Choroid plexus epithelial cell (primary cell): ENCODE measurements at places on chromosomes 4 and X.
A peak's percentile ranks its signal among the peaks of the same experiment; 100 is the strongest.

GRCh38 chrX:66030505-66031317 lies 9.2 kb downstream of the VSIG4 start:
- DNase-seq, result peak; percentile 11

DNA sequence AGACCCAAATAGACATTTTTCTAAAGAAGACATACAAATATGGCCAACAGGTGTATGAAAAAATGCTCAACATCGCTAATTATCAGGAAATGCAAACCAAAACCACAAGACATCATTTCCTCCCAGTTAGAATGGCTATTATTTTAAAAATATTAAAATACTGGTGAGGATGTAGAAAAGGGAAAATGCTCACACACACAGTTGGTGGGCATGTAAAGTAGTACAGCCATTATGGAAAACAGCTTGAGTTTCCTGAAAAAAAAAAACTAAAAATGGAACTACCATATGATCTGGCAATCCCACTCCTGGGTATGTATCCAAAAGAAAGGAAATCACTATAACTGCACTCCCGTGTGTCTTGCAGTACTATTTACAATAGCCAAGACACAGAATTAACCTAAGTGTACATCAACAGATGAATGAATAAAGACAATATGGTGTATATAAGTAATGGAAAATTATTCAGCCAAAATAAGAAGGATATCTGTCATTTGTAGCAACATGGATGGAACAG lies 128.9 kb upstream of the DKK2 start:
- DNase-seq, result no peak

DNA sequence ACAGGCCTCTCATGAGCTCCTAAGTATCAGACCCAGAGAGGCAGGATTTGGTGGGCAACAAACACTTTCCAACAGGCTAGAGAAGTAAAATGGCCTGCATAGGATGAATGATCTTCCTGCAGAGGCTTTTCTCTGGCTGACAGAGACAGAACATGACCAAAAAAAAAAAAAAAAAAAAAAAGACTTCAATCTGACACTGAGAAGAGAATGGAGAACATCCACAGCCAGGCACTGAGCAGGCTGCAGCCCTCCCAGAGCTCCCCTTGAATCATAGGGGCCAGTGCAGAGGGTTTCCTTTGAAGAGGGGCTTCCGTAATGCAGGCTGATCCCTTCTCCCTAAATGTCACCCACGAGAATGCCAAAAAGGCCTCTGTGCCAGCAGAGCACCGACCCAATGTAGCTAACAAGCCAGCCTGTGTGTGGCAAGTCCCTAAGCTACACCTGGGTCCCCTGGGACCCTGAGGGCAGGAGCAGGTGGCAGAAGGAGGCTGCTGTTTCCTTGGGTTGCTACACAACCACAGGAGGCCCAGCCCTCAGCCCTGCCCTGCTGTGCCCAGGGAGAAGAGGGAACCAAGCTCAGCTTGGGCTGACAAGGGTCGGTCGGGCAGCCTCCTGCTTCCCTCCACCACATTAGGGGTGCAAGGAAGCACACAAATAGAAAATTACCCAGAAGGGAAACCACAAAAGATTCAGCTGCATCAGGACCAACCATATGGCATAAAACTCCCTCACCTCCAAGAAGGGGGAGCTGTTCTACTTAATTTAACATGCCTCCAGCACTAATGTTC lies 55.6 kb downstream of the MAP7D2 start:
- DNase-seq, result no peak

- DNase-seq, result peak; percentile 58
Observed at GRCh38 chrX:42776195-42776594, 1.8 kb downstream of the PPP1R2C start.

DNA sequence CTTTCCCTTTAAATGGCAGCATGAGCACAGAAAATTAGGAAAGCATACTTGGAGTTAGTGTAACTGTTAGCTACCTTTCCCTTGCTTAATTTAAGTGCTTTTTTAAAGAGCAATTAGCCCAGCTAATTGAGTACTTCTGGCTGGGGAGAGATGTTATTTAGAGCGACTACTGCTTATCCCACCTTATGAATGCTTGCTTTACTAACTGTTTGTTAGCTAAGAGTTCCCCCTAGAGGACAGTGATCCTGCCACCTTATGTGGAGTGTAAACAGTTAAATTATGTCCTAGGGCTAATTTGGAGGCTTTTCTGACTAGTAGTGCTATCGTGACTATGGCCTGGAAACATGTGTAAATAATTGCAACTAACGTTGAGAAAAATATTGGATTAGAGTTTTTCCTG lies 909.4 kb downstream of the FSTL5 start:
- no peak for DNase-seq

- no peak for DNase-seq
Observed at GRCh38 chr4:100069207-100069606, 119.1 kb upstream of the H2AZ1 start.

- DNase-seq, result peak; percentile 31
Observed at GRCh38 chrX:116204932-116205331, 34.4 kb downstream of the AGTR2 start.

DNA sequence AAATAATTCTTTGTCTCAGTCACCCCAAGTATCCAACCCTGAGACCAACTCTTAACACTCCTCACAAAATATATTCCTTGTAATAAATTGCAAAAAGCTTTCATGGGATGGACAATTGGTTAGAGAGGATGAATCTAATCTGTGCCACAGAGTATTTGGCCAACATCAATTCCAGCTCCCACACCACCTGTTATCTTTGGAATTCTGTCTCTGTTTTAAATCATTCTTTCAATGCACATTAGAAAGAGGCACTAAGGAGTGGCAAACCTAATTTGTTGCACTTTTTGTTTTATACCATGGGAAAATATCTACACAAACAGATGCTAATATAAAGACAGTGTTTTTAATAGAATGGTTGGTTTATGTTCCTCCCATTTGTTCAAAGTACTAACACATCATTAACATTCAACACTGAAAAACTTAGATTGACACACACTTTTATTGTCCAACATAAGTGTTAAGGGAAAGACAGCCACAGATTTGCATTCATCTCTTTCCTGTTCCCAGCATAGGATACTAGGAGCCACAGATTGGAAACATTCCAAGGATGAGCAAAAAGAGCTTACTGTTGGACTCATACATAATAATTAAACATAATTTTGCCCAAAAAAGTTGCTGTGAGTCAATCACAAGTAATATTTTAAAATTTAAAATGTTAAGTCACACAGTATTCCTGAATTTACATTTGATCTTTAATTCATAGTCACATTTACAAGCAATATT lies 116.4 kb downstream of the PPA2 start:
- no peak for DNase-seq

- no peak for DNase-seq
Observed at GRCh38 chrX:8244301-8244700, 73.2 kb upstream of the VCX2 start.

GRCh38 chr4:80592950-80593349 lies 257.4 kb downstream of the CFAP299 start:
- DNase-seq, result peak; percentile 2

- DNase-seq, result no peak
Observed at GRCh38 chr4:47391256-47391655, 72.2 kb downstream of the COMMD8 start.

DNA sequence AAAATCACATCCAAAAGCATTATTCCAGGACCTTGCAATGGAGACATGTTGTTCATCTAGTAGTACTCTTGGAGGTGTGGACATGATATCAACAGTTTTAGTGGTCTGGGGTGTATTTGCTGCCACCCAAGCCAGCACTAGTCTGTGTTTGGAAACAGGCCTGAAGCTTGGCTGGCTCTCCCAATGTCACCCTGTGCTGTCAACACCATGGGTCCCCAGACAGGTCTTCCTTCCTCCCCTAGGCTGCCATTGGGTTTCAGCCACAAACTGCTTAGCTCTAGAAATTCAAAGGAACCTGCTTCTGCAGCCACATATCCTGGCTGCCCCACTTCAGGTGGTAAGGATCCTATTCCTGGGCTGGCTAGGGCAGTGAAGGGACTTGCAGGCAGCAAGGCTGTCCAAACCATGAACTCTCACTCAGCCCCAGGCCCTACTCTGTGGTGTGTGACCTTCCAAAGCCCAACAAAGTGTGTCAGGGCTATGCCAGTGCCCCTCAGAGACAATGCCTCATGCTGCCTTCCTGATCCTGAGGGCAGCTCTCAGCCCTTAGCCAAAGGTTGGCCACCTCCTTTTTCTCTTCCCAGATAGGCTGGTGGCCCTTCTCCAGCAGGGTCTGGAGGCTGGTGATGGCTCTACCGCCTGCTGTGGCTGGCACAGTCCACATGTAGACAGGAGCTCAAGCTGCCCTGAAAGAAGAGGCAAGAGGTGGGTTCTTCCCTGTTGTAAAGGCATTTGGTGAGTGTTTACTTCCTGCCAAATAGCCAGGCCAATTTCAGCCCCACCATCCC lies 18.3 kb downstream of the AMER1 start:
- DNase-seq, result no peak

GRCh38 chrX:48919360-48919841 lies 577 bp upstream of the PIM2 start:
- peak; percentile 59 for DNase-seq

DNA sequence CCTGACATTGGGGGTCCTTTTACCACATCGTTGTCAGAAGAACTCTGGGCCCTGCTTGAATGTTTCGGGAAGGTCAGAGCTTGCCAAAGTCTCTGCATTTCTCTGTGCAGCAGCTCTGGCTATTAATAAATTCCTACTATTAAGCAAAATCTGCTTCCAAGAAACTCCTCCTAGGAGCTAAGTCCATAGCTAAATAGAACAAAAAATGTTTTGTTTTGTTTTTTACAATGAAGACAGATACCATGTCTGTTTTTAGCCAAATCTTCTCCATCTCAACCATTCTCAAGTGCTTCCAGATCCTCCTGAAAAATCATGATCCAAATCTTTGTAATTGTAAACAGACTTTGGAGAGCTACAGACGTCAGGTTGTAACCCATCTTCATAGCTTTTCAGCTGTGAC lies 161.6 kb downstream of the SPATA18 start:
- DNase-seq, result no peak

- DNase-seq, result no peak
Observed at GRCh38 chr4:69731847-69732246, 28.6 kb downstream of the SULT1B1 start.

- peak; percentile 95 for DNase-seq
Observed at GRCh38 chr4:185358959-185359358, 36.8 kb downstream of the LRP2BP start.

DNA sequence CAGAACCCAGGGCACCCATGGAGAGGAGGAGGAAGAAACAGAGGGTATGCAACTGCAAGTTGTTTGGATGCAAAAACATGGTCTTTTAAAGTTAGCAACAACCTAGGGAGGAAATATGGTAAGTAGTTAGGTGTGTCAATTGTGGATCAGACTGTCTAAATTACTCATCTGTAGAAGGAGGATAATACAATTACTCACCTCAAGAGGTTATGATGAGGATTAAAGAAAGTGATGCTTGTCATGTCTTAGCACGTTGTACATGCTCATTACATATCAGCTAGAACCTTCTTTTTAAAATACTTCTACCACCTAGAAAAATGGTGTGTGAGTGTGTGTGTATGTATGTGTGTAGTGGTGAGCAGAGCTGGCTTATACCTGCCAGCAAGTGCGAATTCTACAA lies 2.3 kb upstream of the C1QTNF7 start:
- DNase-seq, result no peak

DNA sequence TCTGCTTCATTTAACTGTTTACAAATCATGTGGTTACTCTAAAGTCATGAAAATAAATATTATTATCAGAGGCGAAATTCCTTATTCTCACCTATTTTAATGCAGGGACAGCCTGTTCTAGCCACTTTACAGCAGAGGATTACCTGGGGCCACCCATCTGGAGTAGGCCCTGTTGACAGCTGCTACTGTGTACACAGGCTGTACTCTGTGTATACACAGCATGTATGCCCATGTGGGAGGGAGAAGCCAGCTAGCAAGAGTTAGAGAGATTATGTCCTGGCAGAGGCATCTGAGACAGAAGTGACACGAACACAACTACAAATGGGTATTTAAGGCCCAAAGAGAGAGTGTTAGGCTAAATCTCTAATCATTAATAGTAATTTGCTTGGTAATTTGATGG lies 62.1 kb downstream of the GPRIN3 start:
- DNase-seq, result no peak

DNA sequence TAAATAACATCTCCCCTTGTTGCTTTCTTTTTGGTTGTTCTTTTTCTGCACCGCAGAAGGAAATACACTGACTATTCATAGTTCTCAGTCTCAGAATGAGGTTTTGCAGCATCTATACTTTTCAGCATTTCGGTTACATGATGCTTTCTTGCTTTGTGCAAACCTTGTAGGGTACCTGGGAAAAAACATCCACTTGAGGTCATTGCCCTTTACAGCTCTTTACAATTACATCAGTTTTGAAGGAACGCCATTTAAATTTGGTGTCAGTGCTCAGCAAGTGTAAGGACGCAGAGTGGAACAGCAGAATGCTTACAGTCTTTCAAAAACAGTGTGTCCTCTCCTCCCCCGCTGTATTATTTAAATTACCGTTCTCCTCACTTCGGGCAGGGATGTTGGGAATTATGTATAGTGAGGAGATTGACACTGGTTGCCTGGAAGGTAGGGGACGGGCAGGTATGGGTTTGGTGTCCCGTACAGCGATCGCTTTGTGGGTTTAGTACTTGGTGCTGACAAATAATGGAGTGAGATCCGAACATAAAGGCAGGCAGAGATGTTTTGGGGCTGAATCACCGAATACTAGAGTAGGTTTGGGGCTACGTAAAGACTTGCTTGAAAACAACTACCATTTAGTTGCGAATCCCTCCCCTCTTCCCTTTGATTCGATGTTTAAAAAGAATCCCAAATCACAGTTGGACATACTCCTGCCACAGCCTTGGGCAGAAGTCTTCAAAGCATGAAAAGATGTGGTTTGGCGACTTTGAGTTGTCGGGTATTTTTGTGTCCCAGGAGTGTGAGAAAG lies 2.0 kb upstream of the NKX3-2 start:
- DNase-seq, result no peak

- DNase-seq, result no peak
Observed at GRCh38 chr4:53589511-53589910, 1.8 kb downstream of the LNX1 start.

GRCh38 chr4:3599951-3600350 lies 67.7 kb upstream of the LRPAP1 start:
- DNase-seq, result no peak
